Nucleus accumbens (tissue), 56 donors: ENCODE measurements at places on chromosomes 2 and 18.

DNA sequence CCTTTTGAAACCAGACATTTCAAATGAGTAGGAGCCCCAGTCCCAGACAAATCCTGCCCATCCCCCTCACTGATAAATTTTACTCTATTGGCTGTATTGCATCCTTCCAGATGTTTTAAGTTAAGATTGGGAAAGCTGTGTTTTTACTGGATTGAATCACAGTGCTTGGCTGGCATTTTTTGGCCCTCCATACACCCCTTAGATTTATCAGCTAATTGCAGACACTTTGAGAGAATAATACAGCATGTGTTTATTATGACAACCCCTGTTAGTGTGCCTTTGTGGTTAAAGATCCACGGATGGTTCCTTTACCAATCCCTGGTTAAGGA lies 74.9 kb downstream of the ANTXR1 start:
- DNase-seq, result no peak

DNA sequence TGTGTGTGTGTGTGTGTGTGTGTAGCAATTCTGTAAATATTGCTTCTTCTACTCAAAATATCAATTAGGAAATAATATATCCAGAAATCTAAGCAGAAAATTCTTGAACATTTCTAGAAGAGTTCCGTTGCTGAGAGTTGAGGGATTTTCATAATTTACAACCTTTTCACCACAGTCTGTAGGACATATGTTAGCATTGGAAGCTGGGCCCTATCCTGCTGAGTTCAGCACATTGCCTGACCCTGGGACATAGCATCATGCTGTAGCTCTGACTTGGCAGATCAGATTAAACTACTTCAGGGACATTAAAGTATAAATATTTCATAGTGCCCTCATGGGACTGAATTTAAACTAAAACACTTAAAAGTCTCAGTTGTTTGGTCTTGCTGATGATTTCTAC lies 129.2 kb upstream of the KCNH7 start:
- DNase-seq, result no peak

DNA sequence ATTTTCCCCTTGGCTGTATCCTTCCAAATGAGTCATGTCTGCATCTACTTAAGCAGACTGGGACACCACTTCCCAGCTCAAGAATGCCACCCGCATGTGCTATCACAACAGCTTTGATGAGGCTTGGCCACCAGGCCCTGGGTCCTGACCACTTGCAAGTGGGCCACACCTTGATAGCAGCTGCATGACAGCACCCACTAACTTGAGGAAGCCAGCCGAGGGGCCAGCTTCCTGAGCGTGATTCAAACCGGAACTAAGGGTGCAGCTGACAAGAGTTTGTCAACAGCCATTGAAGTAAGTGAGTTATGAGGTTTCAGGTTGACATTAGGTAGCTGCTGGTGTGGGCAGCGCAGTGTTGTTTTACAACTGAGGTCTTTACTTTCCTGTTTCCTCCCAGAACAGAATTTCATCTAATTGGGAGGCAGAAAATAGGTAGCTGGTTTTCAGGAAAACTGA lies 54.4 kb downstream of the EPHA4 start:
- no peak for DNase-seq

- no peak for DNase-seq
Observed at GRCh38 chr18:68985172-68985820, 187.4 kb downstream of the CCDC102B start.

DNA sequence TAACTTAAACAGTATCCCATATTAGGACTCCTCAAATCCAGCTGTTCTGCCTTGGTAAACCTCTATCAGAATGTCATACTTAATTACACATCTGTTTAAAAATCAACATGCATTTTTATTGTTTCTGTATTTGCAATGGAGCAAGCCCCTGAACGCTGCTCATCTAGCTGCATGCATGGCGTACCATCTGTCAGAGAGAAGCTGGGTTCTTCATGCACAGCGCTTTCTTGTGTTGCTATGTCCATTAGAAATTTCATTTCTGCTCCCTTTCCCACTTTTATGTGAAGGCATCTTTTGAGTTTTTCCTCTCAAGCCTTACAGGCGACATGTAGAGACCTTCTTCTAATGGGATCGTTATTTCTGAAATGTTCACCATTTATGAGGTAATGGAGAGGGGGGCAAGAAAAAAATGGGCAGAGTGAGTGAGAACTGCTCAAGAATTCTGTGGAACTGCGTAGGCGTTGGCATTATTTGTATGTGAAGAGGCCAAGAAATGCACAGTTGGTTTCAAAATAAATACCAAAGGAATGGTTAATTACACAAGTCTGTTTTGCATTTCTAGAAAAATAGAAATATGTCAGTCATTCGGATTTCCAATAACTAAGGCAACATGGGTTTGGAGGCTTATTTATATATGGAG lies 31.6 kb downstream of the INSIG2 start:
- no peak for DNase-seq

GRCh38 chr18:42426496-42427015 lies 471.5 kb downstream of the PIK3C3 start:
- no peak for DNase-seq

DNA sequence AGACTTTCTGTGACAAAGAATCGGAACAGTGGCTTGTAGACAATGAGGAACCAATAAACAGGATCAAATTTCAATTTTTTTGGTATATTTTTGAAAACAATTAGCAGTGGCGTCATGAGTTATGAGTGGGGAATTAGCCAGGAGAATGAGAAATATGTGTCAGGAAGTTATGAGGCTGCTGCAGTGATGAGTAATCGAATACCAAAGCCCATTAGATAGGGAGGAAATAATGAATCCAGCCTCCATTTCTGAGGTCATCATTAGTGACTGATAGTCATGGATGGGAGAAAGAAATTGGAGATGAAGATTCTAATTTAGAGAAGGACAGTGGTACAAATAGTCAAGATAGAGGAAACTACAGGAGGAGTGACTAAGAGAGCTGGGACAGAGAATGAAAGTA lies 673.1 kb upstream of the VRK2 start:
- DNase-seq, result no peak

- DNase-seq, result no peak
Observed at GRCh38 chr2:44722026-44722625, 219.4 kb upstream of the SIX3 start.

DNA sequence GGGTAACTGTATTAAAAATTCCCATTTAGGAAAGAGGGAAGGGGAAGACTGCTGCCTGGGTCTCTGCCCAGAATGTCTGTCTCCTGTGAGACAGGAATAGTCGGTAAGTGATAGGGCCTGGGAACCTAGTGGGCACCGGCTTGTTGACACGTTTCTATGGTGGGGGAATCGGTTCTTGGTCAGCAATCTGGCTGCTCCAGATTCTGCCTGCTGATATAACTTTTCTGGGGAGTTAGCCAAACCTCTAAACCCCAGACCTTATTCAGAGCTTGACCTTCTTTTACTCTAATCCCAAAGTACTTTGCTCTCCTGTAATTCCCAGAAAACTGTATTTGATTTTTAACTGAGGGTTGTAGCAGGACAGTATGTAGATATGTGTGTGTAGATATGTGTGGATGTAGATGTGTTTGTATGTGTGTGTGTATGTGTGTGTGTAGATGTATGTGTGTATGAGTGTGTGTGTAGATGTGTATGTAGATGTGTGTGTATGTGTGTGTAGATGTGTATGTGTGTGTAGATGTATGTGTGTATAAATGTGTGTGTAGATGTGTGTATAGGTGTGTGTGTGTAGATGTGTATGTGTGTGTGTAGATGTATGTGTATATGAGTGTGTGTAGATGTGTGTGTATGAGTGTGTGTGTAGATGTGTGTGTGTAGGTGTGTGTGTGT lies 61.8 kb upstream of the TXNDC2 start:
- DNase-seq, result no peak

GRCh38 chr2:159228081-159228581 lies 58.4 kb downstream of the WDSUB1 start:
- no peak for DNase-seq

GRCh38 chr2:120265006-120265405 lies 12.4 kb downstream of the RALB start:
- no peak for DNase-seq

- no peak for DNase-seq
Observed at GRCh38 chr2:172323256-172323655, 104.1 kb upstream of the ITGA6 start.

- no peak for DNase-seq
Observed at GRCh38 chr2:226971084-226971483, 135.2 kb downstream of the RHBDD1 start.

GRCh38 chr18:7338846-7339245 lies 108.0 kb downstream of the LRRC30 start:
- no peak for DNase-seq

DNA sequence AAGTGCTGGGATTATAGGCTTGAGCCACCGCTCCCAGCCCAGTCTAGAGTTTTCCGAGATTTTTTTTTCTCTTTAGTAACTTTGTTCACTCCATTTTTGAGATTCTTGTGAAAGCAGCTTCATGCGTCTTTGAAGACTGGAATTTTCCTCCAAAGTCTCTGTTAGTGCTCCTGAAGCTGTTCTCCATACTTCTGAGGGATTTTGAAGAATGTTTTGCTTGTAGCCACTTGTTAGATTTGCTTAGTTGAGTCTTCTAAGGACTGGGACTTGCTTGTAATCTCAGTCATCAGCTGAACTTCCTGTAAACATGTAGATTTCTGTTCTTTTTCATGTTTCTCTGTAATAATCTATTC lies 234.3 kb downstream of the MYCN start:
- no peak for DNase-seq

DNA sequence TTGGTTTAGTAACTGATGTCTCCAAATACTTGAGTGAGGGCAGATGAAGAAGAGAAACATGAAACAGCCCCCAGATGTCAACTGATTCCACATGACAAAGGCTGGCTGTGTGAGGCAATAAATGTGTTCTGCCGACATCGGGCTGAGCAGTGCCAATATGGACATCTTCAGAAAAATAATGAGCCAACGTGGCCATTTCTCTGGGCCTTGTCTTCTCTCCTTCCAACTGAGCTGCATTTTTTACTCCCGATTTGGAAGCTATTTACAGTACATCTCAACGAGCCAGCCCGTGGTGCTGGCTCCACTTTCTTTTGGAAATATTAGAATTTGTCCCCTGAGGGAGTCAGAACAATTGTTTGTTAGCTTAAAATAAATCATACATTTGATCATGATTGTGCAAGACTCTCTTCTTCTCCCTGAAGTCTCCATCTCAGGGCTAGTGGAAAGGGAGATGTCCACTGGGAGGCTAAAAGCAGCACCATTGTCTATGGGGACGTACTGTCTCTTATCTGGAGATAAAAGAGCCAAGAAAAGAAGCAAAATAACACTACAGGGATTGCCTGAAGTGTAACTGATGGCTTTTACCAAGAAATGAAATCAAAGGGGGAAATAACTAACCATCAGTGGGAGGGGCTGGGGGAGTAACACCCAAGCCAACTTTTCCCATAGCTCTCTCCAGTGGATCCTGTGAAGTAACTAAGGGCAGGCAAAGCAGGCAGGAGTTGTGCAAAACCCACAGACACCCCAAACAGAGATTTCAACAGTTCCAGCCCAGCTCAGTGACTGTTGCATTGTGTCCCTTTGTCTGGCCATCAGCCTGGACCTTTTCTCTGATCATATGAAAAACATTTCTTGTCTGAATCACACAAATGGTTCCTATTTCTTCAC lies 114.8 kb downstream of the RDH14 start:
- DNase-seq, result no peak

DNA sequence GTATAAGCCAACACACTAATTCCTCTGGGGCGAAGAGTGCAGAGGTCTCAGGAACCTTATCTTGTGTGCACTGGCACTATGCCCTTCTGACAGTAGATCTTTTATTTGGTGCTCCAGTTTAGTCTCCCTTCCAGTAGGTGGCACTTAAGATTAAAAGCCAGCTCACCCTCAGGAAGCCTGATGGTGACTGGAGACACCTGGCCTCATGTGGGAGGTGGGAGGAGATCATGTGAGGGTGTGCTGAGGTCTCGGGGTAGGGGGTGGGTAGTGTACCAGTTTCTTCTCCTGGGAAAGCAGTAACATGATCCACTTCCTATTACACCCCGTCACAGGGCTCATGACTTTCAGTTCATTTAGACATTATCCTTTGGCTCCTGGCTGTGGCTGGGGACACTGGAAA lies 654.9 kb downstream of the ADCYAP1 start:
- no peak for DNase-seq

- no peak for DNase-seq
Observed at GRCh38 chr2:200483729-200484198, 26.1 kb downstream of the KCTD18 start.

GRCh38 chr2:9232886-9233285 lies 26.3 kb downstream of the ASAP2 start:
- DNase-seq, result no peak

DNA sequence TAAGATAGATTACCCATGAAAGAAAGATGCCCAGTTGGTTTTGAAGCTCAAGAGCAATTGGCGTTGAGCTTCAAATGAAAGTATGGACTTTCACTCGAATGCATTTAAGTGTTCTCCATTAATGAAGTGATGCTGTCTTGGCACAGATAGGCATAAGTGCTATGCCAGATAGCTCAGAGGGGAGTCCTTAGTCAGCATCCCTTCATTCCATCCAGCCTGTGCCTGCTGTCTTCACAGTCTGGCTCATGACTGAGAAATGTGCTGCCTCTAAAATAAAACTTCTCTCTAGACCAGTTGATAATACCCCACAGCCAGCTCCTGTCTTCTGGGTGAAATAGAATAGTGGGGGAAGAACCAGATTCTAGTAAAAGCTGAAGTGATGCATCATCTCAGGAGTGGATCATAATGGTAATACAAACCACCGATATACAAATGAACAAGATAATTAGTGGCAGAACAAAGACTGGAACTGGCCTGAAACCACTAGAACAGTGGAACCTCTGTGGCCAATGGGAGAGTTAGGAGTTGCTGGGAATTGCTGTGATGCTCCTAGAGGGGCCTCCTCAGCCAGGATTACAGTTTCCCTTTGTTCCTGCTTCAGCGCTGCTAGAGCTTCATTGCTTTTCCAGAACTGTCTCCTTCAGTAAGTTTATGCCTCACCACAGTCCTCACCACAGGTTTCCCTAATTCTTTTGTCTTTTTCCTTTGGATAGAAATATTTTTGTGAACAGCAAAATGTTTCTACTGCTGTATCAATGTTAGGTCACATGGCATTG lies 359.3 kb downstream of the KIAA1328 start:
- no peak for DNase-seq

DNA sequence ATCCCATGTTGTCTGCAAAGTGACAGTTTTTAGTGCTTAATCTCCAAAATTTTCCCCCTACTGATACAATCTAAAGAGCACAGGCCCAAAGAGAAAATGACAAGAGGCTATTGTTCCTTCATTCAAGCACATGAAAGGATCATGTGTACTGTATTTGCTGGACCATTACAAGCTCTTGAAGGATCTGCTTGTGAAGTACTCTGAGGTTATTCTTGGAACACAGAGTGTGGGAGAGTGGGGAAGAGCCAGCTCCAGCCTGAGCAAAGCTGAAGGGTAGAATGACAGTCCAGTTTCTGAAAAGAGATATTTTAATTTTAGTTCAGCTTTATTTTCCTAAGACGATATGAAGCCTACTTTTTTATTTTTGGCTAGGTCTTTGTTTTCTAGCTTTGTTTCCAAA lies 112.2 kb downstream of the GALNT3 start:
- peak; percentile 3 for DNase-seq

- no peak for DNase-seq
Observed at GRCh38 chr18:46656326-46657114, 500 bp downstream of the LOXHD1 start.

DNA sequence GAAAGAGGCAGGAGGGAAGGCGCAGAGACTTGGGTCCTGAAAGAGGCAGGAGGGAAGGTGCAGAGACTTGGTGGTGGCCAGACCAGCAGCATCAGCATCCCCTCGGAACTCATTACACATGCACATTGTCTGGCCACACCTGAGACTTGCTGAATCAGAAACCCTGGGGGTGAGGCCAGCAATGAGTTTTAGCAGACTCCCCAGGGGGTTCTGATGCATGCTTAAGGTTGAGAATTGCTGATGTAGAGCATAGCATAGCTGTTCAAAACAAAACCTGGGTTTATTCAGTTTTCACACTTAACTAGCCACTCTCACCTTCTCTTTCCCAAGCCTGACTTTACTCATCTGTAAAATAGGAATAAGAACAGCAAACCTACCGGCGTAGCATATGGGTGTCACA lies 122.9 kb downstream of the MRO start:
- DNase-seq, result no peak
